Activated naive CD4-positive, alpha-beta T cell treated with anti-CD3 and anti-CD28 coated beads, Interleukin-2, amount 50 U/mL, for 16 hours (primary cell): ENCODE measurements at places on chromosomes 4 and X.
A peak's percentile ranks its signal among the peaks of the same experiment; 100 is the strongest.

- no peak for DNase-seq
Measured at GRCh38 chr4:32658019-32658418, 1937.8 kb downstream of the PCDH7 start.

GRCh38 chr4:64940698-64941097 is 531.4 kb upstream of the TECRL start:
- DNase-seq = no peak

DNA sequence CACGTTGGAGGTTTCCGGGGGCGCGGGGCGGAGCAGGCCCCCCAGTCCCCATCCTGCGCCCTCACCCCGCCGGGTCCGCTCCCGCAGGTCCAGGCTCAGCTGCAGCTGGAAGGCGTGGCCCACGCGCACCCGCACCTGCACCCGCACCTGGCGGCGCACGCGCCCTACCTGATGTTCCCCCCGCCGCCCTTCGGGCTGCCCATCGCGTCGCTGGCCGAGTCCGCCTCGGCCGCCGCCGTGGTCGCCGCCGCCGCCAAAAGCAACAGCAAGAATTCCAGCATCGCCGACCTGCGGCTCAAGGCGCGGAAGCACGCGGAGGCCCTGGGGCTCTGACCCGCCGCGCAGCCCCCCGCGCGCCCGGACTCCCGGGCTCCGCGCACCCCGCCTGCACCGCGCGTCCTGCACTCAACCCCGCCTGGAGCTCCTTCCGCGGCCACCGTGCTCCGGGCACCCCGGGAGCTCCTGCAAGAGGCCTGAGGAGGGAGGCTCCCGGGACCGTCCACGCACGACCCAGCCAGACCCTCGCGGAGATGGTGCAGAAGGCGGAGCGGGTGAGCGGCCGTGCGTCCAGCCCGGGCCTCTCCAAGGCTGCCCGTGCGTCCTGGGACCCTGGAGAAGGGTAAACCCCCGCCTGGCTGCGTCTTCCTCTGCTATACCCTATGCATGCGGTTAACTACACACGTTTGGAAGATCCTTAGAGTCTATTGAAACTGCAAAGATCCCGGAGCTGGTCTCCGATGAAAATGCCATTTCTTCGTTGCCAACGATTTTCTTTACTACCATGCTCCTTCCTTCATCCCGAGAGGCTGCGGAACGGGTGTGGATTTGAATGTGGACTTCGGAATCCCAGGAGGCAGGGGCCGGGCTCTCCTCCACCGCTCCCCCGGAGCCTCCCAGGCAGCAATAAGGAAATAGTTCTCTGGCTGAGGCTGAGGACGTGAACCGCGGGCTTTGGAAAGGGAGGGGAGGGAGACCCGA is 14.0 kb downstream of the SHOX start:
- no peak for DNase-seq

DNA sequence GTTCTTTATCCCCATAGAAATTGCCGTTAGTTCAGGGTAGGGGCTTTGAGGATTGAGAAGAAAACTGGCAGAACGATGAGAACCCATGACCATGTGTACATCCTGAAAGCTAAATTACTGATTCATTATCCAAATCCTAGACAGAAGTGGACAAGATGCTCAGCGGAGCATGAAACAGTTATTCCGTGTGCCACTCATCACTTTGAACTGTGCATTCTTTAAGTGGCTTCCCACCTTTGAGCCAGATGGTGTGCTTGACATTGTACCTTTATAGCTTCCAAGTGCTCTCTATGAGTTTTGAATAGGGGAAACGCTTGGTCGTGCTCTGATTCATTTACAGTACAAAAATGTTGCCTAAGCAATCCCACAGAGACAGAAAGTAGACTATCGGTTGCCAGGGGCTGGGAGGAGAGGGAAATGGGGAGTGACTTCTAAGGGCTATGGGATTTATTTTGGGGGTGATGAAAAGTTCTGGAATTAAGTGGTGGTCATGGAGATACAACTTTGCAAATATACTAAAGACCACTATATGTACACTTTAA is 100.0 kb downstream of the DOCK11 start:
- DNase-seq = no peak

DNA sequence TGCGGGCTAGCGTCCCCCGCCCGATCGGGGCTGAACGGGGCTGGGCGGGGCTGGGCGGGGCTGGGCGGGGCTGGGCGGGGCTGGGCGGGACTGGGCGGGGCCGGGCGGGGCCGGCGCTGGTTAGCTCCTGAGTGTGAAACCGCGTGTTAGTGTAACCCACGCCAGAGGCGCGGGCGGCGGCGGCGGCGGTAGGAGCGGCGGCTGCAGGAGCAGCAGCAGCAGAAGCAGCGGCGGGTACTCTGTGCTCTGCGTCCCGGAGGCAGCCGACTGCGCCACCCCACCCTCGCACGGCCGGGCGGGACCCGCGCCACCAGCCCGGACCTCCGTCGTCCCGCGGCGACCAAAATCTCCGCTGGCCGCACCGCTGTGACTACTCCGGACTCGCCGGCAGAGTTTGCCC is 128.1 kb downstream of the LAS1L start:
- peak; percentile 37 for DNase-seq

DNA sequence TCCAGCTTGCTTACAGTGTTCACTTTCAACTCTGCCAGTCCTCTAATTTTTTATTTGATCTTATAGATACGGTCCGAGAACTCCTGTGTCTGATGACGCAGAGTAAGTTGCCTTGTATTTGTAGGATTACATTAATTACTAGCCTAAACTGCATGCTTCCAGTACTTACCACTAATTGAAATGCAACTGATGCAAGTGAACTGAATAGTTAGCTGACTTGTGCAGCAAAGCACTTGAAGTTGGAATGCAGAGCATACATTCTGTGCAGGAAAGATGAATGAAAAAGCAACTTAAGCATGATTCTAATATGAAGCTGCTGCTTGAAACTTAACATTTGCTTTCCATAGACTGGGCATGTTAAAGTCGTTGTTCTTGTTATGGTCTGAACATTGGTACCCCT is 100.9 kb downstream of the LIMCH1 start:
- DNase-seq = no peak

DNA sequence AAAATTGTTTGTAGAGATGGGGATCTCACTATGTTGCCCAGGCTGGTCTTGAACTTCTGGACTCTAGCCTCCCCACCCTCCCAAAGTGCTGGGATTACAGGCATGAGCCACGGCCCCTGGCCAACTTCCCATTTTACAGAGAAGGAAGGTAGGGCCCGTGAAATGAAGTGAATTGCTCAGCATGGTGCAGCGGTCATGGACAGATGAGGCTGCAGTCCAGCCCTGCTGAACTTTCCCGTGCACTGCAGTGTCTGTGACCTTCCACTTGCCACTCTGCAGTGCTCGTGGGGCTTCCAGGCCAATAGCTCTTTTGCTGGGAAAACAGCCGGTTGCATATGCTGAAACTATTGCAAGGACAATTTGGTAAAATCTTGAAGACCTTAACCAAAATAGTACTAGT is 454.4 kb upstream of the FAT1 start:
- DNase-seq = no peak

GRCh38 chrX:47078129-47079043 is at the start of gene RGN:
RGN (plus strand) TSS chrX:47078443; CDS start chrX:47081145, 2,702 bp downstream.
- DNase-seq = no peak

DNA sequence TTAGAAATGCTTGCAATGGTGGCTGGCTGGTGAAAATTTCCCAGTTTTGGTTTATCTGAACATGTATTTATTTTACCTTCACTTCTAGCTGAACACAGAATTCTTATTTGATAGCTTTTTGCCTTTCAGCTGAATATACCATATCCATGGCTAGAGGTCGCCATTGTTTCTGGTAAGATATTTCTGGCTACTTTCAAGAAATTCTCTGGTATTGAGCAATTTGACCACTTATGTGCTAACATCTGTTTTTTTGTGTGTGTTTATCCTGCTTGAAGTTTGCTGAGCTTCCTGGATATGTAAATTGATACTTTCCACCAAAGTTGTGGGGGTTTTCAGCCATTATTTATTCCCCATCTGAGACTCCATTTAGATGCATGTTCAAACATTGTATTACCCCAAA is 75.4 kb downstream of the FBXW7 start:
- no peak for DNase-seq

DNA sequence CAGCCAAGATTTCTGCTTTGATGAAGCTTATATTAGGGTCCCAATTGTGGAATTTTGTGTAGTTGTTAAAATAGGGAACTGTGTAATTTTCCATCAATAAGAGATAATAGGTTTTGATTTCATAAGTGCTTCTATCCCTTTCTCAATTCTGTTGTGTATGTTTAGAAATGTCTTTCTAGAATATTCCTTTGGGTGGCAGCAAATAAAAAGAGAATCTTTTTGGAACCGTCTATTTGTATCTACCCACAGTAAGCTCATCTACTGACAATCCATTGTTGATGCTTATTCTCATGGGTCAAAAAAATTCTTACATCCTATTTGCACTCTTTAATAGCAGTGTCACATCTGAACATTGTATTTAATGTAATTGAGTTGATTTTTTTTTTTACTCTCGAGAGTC is 61.7 kb downstream of the TMA16 start:
- no peak for DNase-seq

DNA sequence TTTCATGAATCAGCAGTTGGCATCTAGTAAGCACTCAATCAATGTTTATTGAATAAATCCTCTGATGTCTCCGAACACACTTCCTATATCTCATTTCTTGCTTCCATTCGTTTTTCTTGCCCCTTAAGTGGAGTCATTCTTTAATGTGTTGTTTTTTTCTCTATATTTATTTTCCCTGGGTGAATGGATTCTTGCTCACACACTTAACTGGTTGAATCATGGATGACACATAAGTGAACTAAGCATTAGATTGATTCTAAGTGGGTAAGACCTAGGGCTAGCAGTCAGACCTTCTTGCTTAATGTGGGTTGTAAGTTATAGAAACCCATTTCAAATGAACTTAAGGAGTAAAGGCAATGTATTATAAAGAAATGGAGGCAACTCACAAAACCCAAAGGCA is 111.1 kb downstream of the RTL3 start:
- no peak for DNase-seq

GRCh38 chrX:134654398-134655012 is 3.8 kb downstream of the PLAC1 start:
- DNase-seq = peak; percentile 26

DNA sequence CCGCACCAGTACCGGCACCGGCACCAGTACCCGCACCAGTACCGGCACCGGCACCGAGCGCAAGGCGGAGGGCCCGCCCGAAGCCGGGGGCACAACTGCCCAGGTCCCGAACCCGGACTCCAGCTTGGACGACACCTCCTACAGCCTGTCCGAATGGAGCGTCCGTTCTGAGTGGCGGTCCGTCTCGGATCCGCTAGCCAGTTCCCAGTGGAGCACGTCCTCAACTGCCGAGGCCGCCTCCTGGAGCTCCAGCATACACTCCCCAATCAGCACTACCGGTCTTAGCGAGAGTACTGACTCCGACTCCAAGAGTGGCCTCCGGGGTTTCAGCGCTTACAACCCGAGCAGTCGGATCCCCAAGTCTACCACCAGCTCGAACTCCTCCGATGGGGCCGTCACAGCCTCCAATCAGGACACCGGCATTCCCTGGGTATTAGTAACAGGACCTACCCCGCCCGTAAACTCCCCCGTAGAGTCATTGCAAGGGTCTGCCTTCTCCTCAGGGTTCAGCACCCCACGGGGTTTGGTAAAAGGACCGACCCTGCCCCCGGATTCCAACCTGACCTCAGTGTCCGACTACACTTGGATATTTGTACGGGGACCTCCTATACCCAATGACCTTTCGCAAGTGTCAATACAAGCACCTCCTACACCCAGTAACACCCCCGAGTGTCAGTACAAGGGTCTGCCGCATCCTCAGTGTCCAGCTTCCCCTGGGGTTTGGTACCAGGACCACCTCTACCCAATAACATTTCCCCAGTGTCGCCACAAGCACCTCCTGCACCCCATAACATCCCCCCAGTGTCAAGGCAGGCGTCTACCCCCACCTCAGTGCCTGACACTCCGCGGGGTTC is 721 bp upstream of the MAOA start:
- peak; percentile 19 for DNase-seq

- no peak for DNase-seq
Measured at GRCh38 chr4:163663454-163664225, 169.2 kb downstream of the TMA16 start.

- DNase-seq = no peak
Measured at GRCh38 chr4:114364857-114365256, 233.8 kb upstream of the UGT8 start.

DNA sequence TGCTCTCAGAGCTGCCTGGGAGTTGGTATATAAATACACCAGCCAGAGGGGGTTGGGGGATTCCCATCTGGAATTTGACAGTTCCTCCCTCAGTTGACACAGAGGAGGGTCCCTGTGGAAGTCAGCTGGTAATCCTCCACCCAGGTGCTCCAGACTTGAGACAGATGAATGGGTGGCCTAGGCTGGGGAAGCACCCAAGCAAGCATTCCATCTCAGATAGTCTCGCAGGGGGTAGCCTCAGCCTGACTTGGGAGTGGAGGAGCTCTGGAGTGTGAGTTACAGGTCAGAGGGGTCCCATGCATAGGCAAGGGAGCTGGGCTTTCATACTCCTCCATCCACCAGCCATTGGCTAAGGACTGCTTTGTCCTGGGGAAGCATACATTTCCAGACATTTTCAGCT is 229.3 kb upstream of the BCOR start:
- no peak for DNase-seq

DNA sequence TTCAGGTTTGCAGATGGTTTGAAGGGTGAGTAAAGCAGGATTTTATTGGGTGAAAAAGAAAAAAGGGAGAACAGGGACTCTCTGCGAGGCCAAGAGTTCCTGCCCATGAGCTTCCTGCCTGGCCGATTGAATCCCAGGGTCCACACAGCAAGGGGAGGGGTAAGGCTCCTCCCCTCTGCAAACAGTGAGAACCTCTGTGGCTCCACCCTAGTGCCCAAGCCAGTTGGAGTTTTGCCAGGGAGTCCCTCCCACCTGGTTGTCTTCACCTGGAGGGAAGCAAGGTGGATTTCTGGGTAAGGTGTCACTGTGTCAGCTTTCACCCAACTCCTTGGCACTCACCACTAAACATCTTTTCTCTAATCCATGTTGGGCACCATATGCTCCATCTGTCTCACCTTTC is 70.9 kb downstream of the PDHA2 start:
- DNase-seq = no peak

- no peak for DNase-seq
Measured at GRCh38 chr4:25666031-25666630, 10.5 kb downstream of the SLC34A2 start.

DNA sequence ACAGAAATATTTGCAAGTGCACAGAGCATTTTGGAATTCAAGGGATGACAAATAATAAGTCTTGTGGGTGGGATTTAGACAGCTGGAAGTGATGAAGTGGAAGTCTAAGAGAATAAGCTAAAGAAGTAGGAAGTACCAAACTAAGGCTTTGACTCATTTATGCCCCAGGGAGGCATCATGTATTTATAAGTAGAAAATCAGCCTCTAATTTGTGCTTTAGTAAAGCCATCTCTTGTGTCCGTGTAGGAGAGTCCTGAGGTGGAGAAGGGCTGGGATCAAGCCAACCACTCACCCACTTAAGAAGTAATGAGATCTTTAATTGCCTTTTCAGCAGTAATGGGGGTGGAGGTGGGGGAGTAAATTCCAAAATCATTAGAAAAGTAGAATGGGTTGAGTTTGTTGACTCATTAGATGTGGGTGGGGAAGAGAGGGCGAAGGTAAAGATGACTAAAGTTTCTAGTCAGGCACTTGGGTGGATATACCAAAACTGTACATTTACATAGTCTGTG is 356.7 kb downstream of the STIM2 start:
- DNase-seq = no peak

- DNase-seq = no peak
Measured at GRCh38 chrX:104134583-104135261, 22.1 kb downstream of the SLC25A53 start.

- no peak for DNase-seq
Measured at GRCh38 chr4:88821522-88821921, 123.9 kb upstream of the NAP1L5 start.
